Myometrial cell (primary cell): ENCODE measurements at places on chromosomes 16 and 17. TPM values are rescaled to one million over a fixed set of nuclear protein-coding genes. Genes with fewer than 3 reads are reported as not detected.

The CYB5D1 gene
- 4.3 and 11.3 TPM in 2 replicates for total RNA-seq

The KRT27 gene
- not detected in 2 replicates for total RNA-seq

The CIAPIN1 gene
- 33.7 and 37.7 TPM in 2 replicates for total RNA-seq

The KRT28 gene
- not detected in 2 replicates for total RNA-seq

The ST6GALNAC1 gene
- total RNA-seq, result not detected in 2 replicates

The MIS12 gene
- 7.8 and 8.7 TPM in 2 replicates for total RNA-seq

The ESRP2 gene
- total RNA-seq, result under 0.01 and 0.53 TPM in 2 replicates

The IRF8 gene
- total RNA-seq, result not detected in 2 replicates

The RGS11 gene
- under 0.01 and 0.53 TPM in 2 replicates for total RNA-seq

The PRR35 gene
- not detected in 2 replicates for total RNA-seq

The LDHD gene
- 0.86 and 4.1 TPM in 2 replicates for total RNA-seq

The CDC42EP4 gene
- total RNA-seq, result 60.8 and 72.0 TPM in 2 replicates

The ZNF598 gene
- total RNA-seq, result 41.8 and 43.2 TPM in 2 replicates

The IL17C gene
- 1.4 TPM in 1 of 2 replicates, not detected in the other for total RNA-seq

The MAF gene
- 0.53 and 0.58 TPM in 2 replicates for total RNA-seq

The ATP5PD gene
- total RNA-seq, result 375 and 445 TPM in 2 replicates
